ENCODE measurements at places on chromosomes 2 and 18.

DNA sequence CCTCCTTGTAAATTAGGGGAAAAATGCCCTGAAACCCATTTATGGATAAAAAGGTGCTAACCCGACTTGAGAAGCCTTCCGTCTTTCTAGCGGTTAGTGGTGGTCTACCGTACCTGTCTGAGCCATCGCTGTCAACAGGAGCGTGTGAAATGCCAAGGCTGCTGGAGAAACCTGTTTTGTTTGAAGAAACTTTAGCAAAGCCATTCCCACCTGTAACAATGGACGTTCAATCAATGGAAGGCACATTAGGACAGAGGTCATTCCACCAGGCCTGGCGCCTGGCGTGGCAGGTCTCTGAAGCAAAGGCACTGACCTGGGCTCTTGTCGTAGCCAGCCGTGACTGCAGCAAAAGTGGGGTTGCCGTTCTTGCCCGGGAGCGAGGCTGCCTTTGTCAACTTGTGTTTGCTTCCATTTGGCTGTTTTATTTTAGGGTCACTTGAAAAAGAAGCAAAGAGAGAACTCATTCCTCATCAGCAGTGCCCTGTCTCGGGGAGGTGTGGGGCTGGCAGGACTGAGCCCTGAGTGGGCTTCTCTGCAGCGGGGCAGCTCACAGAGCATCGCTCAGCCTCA, 47.2 kb downstream of the ZAP70 start:
- ATAC-seq, result no peak

GRCh38 chr18:13271302-13271911, 52.8 kb downstream of the LDLRAD4 start:
- ATAC-seq, result no peak

DNA sequence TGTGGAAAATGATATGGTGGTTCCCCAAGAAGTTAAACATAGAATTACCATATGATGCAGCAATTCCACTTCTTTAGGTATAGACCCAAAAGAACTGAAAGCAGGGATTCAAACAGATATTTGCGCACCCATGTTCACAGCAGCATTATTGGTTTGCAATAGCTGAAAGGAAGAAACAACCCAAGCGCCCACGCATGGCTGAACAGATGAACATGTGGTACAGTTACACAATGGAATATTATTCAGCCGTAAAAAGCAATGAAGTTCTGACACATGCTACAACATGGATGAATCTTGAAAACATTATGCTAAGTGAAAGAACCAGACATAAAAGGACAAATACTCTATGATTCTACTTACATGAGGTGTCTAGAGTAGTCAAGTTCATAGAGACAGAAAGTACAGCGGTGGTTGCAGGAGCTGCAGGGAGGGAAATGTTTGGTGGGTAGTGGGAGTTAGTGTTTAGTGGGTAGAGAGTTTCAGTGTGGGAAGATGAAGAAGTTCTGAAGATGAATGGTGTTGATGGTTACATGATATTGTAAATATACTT, 26.7 kb upstream of the ASPRV1 start:
- no peak for ATAC-seq

GRCh38 chr2:50396298-50396631, 635.7 kb downstream of the NRXN1 start:
- no peak for ATAC-seq

DNA sequence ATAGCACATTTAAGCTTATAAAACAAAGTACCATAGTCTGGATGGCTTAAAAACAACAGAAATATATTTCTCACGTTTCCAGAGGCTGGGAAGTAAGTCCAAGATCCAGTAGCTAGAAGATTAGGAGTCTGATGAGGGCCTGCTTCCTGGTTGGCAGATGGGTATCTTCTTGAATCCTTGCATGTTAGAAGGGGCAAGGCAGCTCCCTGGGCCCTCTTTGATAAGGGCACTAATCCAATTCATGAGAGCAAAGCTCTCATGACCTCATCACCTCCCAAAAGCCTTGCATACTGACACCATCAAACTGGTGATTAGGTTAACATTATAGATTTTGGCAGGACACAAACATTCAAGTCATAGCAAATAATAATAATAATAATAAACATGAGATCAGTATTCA, 146.4 kb downstream of the CCDC102B start:
- ATAC-seq, result no peak

DNA sequence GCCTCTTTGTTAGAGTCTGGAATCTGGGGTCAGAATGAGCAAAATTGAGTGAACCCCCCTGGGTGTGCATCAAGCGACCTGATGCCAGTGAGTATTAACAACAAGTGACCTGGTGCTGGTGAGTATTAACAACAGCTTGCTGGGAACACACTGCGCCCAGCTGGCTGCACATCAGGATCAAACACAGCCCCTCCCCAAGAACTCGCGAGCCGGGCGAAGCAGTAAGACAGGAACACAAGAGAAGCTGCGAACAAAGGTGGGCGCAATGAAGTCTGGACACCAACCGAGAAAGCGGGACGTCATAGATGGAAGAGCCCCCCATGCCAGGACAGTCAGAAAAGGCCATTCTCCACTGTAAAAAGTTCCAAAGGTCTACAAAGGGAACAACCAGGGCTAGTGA, 34.3 kb downstream of the CRACDL start:
- no peak for ATAC-seq

DNA sequence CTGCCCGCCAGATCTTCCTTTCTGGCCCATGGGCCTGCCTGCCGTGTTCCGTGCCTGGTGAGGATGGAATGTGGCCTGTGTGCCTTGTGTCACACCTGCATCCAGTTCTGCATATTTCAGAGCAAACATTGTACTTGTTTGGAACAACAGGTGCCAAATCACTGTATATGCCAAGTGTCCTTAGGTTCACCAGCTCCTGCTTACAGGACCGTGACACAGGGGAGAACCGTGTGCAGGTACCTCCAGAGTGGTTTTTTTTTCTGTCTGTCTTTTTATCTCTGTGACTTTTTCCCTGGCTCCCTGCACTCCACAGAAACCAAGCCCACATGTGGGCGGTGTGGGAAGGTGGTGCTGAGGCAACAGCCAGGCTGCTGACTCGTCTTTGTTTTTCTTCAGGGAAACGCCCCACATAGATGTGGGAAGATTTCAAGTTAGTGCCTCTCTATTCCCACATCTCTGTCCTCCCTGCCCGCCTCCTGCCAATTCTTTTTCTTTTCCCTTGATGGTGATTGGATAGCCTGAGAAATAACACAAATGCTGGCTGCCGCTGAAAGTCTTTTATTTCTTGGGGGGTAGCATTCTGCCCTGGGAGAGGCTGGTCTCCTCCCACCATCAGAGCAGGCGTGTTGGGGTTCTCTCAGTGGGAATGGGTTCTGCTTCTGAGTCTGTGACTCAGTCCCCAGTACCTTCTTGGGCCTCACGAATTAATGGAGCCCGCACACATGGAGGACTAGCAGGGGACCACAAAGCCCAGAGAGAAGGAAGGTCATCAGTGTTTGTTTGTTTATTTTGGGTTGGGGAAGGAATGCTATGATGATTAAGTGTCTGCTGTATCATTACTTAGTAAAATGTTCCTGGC, 21.4 kb downstream of the GRHL1 start:
- no peak for ATAC-seq

GRCh38 chr2:145287736-145288135, 767.8 kb upstream of the ZEB2 start:
- ATAC-seq, result no peak

- no peak for ATAC-seq
These were observed 35.6 kb downstream of the RMC1 start for GRCh38 chr18:23538870-23539269.

- ATAC-seq, result no peak
These were observed 40.2 kb upstream of the VRK2 start for GRCh38 chr2:58006256-58006951.

- ATAC-seq, result no peak
These were observed 171.7 kb upstream of the MYCN start for GRCh38 chr2:15768615-15769014.

- no peak for ATAC-seq
These were observed 785.7 kb upstream of the GYPC start for GRCh38 chr2:125870264-125870663.
